ENCODE measurements at places on chromosomes 11 and 22.
A peak's percentile ranks its signal among the peaks of the same experiment; 100 is the strongest.

DNA sequence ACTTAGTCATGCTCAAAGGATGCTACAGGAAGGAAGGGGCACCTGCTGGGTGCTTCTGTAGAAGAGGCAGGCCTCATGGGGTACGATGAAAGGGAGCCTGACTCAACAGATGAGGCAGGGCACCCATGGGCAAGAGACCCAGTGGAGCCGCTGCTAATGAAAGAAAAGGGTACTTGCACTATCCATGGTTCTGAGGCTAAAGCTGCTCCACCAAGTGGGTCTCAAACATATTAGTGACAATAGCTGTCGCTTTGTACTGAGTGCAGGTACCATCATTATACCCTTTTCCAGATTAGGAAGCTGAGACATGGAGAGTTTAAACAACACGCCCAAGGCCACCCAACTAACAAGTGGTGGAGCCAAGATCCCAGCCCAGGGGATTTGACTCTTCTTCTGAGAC, 127.5 kb upstream of the SERPIND1 start:
- no peak for DNase-seq

DNA sequence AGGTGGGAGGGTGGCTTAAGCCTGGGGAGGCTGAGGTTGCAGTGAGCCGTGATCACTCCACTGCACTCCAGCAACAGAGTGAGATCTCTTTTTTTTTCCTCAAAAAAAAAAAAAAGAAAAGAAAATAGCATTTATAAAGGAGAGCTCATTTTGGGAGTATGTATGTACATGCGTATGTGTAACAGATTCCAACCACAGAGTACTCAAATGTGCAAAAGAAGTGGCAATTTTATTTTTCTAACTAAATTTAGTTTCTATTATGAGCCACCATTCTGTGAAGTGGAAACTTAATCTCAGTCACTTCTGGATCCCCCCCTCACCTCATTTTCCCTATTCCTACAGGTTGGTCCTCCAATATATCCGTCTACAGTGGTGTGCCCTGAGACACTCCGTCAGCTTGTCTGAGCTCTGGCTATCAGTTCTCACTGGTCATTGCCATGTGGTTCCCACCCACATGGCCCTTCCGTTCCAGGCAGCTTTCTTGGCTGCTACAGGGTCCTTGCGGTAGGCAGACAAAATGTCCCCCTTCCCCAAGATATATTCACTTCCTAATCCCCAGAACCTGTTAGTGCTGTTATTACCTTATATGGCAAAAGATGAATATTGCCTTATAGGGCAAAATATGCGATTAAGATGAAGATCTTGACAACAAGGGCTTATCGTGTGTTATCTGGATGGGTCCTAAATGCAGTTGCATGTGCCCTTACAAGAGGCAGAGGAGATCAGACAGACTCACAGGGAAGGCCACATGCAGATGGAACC, 35.8 kb upstream of the TSKU start:
- DNase-seq, result no peak

- DNase-seq, result peak; percentile 51
Observed at GRCh38 chr11:43575913-43576310, 104.6 kb upstream of the HSD17B12 start.

DNA sequence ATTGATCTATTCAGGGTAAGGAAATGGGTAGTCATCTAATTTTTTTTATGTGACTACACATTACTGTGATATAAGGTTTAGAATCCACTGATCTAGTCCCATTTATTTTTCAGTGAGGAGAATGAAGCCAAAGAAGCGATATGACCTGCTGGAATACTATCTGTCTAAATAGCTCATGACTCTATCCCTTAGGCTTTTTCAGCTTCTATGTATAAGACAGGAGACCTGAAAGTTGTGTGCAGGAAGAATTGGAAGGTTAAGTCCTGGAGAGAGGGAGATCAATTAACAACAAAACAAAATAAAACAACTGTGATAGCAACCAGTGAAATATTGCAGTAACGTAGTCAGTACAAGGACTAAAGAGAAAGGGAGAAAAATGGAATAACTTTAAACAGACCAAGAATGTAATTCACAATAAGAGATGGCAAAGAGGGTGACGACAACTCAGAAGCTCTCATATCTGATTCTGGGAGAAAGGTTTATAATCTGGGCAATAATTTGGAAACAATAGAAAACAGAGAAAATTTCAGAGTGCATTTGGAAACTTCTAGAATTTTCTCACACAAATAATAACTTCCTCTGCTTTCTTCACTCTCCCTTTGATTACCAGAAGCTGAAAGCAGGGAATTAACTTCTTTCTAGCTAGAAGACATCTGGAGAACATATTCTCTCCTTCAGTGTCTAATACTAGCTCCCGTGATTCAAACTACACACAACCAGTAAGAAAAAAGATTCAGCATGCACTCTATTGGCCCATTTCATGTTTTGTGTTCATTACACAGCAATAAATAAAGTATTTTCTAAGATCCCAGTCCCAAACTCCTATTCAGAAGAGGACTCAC, 19.2 kb upstream of the CASP12 start:
- no peak for DNase-seq

DNA sequence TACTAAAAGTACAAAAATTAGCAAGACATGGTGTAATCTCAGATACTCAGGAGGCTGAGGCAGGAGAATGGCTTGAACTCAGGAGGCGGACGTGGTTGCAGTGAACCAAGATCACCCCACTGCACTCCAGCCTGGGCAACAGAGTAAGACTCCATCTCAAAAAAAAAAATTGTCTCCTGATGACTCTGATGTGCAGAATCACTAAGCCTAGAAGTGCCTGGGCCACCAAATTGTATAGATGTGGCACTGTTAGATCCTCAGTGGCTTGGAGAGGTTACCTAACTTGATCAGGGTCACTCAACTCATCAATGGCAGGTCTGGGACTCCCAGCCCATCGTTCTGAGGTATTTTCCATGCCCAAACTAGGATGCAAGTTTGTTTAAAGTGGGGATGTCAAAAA, 10.6 kb downstream of the PLEKHB1 start:
- no peak for DNase-seq

- DNase-seq, result peak; percentile 91
Observed at GRCh38 chr22:46001426-46002106, 24.6 kb upstream of the WNT7B start.

DNA sequence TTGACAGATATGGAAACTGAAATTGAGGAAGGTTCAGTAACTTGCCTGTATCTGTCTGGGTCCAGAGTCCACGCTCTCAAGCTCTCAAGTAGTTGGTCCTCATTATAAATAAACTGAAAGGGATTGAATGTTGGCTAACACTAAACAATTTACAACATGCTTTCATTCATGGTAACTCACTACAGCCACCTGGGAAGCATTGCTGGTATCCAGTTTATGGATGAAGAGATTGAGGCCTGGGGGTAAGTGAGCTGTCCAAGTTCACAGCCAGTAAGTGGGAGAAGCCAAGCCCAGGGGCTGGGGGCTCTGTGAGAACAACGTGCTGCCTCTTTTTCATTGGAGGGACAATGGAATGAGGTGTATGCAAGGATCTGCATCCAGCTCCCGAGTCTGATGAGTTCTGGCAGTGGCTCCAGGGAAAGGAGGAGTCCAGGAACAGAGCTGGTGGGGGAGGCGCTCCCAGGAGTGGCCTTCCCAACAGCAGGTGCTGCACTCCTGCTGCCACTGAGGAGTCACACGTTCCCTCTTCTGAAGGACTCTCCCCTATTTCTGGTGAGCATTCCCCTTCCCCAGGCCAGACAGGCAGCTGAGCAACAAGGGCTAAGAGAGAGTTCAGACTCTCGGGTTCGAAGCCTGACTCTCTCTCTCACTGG, 175.8 kb downstream of the CSNK2A3 start:
- DNase-seq, result no peak

DNA sequence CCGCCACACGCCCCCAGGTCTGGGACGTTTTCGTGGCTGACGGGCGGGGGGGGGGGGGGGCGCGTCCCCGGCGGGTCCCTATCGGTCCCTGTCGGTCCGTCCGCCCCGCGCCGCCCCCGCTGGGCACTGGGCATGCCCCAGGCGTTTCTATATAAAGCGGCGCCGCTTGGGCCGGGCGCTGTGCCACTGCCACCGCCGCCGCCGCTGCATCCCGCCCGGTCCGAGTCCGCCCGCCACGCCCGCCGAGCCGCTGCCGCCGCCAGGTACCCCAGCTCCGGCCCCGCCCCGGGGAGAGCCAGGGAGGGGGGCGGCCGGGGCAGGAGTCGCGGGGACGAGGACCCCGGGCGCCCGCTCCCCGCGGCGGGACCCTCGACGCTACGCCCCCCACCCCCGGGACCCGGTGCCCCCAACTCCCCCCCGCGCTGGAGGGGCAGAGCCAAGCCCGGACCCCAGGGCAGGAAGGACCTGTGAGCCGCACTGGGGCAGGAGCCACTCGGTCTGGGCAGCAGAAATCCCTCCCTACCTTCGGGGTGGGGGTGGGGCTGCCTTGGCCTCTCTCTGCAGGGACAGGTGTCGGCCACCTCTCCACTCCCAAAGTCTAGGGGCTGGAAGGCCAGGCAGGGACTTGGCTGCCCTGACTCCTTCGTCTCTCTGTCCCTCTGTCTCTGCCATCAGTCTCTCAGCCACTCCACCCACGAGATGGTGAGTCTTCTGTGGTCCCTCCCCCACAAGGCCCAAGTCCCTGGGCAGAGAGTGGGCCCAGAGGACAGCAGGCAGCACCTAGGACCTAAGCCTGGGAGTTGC, at the start of gene CARNS1:
Gene CARNS1 (plus strand): TSS at position 178 of the 804 bp plus-strand sequence. CDS start 522 bp downstream, at position 700.
- DNase-seq, result no peak

DNA sequence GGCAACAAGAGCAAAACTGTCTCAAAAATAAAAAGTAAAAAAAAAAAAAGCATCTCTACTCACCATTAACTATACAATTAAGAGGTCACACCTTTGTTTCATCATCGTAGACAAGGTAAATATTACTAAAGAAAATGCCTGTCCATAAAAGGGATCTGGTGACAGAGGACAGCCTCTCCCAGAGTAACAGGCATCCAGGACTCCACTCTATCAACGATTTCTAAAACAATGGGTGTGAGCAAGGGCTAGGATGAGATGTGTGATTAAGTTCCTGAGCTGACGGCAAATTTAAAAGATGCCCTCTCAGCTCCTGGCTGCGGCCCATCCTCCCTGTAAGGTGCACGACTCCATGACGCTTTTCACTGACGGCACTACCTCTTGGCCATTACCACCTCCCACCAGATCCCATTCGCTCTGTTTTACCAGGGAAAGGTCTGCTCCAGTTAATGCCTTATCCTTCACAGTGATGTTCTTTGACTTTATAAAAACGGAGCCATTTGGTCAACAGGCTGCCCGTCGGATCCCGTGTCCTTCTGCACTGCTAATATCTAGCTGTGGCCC, 2.3 kb upstream of the TMEM45B start:
- no peak for DNase-seq

DNA sequence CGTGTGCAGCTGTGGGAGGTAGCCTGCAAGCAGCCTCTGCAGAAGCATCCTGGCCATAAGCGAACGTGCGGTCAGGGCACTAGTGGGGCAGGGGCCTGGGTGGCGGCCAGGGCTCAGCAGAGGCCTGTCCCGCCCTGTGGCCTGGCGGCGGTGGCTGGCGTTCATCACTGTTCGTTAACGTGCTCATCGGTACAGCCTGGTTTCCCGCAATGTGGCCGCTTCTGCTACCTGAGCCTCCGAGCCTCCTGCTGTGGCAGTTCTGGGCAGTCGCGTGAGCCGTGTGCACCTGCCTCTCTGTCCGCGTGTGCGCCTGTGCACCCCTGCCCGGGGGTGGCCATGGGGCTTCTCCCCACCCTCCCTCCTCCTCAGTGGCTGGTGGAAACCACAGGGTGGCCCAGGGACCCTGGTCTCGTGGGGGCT, 117.9 kb downstream of the KCNQ1OT1 start:
- no peak for DNase-seq

- no peak for DNase-seq
Observed at GRCh38 chr22:30250661-30251267, 4.2 kb upstream of the LIF start.

DNA sequence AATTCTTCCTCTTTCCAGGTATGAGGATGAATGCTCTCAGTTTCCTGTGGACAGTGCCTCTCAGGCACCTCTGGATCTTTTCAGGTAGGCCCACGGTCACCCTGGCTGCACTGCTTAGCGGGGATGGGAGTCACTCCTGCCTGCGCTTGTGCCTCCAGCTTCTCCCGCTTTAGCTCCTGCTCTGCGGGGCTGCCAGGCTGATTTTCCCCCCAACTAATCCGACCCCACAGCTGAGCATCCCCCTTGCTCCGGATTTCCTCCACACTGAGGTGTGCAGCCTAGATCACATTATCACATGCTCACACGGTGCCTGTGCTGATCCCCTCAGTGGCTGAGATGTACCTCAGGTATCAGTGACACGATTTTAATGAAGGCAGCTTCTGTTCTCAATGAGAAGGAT, 879.1 kb downstream of the OPCML start:
- DNase-seq, result no peak

DNA sequence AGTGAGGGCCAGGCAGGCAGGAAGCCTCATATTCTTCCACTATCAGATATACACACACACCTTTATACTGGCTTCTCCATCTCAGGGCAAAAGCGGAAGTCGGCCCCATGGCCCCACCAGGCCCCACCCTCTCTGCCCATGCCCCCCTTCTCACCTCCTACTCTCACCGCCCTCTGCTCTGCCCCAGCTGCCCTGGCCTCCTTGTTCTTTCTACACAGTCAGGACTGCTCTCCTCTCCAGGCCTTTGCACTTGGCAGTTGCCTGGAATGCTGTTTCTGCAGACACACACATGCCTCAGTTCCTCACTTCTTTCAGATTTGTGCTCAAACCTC, 25.3 kb downstream of the OTOG start:
- DNase-seq, result no peak

DNA sequence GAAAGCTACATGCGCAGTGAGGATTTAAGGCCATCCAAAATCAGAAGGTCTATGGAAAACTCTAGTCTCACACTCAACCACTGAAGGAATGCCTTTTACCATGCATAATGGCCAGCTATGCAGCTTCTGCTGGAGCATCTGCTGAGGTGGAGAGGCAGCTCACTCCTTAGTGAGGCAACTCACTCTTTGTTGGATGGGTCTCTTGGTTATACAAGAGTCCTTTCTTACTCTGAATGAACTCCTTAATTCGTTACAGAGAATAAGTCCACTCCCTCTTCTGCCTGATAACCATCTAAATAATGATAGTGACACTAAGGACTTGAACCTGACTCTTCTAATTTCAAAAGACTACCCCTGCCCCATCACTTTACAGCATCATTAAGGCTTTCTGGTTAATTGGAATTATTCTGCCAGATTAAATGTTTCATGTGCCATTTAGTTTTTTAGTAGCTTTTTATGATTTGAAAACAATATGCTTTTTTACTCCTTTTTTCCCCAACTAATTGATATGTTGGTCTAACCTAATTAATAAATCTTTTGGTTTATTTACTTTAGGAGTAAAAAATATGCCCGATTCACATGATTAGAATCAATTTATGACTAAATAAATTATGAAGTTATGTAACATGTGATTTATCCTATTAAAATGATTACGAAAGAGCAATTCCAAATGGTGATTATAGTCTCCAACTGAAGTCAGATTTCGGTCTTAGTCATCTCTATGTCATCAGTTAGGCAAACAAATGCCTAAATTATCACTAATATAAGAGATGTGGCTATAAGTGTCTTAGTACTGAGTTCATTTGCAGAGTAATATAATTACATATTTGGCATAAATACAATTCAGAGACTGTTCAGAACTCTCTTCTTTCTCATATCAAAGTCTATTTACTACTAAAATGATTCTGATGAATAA, 286.7 kb upstream of the CCDC90B start:
- no peak for DNase-seq
